ENCODE measurements at places on chromosomes 4 and X. TPM values are rescaled to one million over a fixed set of nuclear protein-coding genes. Genes with fewer than 3 reads are reported as not detected.

DNA sequence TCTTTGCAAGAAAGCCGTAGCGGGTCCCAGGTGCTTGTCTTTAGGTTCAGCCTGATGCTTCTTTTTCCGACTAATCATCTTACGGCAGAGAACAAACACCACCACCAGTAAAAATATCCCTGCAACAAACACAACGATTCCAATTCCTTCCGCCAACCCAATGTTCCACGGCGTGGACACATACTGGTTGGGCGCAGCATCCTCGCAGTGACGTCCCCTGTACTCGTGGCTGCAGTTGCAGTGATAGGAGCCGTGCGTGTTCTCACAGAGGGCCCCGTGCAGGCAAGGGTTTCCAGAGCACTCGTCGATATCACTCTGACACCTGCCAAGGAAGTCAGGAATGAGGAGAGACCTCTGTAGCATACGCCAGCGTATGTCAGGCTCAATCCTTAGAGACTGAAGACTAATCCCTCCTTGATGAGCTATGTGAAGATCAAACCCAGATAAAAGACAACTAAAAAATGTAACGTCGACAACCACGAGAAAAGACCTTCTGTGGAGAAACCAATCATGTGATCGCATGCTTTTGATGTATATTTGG lies 41.6 kb upstream of the MTNR1A start:
- no peak for DNase-seq

GRCh38 chr4:135065366-135065765 lies 863.8 kb upstream of the PABPC4L start:
- no peak for DNase-seq

DNA sequence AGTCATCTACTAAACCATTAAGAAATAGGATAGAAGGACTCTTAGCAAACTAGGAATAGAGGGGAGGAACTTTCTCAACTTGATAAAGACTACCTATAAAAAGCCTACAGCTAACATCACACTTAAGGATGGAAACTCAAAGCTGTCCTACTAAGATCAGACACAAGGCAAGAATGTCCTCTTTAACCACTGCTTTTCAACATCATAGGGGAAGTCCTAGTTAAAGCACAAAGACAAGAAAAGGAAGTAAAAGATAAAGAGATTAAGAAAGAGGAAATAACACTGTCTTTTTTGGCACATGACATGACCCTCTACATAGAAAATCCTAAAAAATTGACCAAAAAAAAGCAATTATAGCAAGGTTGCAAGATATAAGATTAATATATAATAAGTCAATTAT lies 136.6 kb downstream of the FBXW7 start:
- no peak for DNase-seq

GRCh38 chr4:102632241-102633065 lies 128.3 kb downstream of the MANBA start:
- no peak for DNase-seq

DNA sequence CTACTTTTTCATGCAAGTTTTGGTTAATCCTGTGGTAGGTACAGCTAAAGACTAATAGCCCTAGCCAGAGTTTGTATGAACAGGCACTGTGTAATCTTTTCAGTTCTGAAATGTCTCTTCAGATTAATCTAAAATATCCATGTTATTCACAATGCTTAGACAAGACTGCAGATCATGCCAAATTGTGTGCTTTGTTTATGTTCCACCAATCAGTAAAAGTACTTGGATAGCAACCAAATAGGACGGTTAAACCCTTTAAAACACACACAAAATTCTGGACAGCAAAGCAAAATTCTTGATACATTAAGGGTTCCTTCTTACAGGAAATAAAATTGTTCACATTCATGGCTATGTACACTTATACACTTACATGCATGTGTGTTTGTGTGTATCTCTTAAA lies 139.1 kb downstream of the KLHL13 start:
- no peak for DNase-seq

- peak; percentile 69 for DNase-seq
Observed at GRCh38 chrX:121635141-121635540, 587.7 kb downstream of the GLUD2 start.

GAGE12J gene
- total RNA-seq = not detected

NOA1 gene
- 16.1 TPM for total RNA-seq

NXF2 gene
- total RNA-seq = not detected
